Epithelial cell of esophagus (primary cell): ENCODE measurements at places on chromosomes 4 and X.

DNA sequence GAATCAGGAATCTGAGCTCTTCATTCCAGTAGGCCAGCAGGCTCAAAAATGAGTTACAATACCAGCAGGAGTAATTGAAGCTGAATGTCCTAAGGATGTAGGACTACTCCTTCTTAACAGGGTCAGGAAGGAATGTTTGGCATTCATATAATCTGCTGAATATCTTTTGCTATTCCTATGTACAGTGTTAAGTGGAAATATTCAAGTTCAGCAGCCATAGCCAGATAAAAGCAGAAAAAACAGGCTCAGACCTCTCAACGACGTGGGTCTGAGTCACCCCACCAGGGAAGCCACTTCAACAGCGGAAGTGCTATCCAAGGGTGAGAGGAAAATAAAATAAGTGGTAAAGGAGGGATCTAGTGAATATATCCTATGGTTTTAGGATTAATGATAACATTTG is 577.0 kb downstream of the SPOCK3 start:
- DNase-seq: peak; percentile 36

- DNase-seq: no peak
Measured at GRCh38 chrX:12972243-12972642, 2.7 kb upstream of the TMSB4X start.

DNA sequence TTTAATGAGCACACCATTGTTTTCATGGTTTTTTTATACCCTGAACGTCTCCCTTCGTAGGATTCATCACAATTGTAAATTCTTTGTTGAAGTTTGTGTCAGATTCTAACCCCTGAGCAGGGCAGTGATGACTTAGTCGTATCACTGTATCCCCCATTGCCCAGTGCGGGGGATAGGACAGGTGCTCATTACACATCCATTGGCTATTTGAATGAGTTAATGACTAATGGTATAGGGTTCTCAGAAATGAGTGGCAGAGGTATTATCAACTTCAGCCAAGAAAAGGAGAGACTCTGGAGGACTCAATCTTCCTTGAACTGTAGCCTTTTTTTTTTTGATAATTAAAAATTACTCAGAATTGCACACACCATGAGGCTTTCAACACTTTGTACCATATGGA is 64.6 kb downstream of the SYNPO2 start:
- DNase-seq: peak; percentile 12

- DNase-seq: no peak
Measured at GRCh38 chr4:47251348-47252135, 212.0 kb downstream of the COMMD8 start.

- DNase-seq: no peak
Measured at GRCh38 chrX:10310511-10310910, 153.7 kb downstream of the CLCN4 start.

DNA sequence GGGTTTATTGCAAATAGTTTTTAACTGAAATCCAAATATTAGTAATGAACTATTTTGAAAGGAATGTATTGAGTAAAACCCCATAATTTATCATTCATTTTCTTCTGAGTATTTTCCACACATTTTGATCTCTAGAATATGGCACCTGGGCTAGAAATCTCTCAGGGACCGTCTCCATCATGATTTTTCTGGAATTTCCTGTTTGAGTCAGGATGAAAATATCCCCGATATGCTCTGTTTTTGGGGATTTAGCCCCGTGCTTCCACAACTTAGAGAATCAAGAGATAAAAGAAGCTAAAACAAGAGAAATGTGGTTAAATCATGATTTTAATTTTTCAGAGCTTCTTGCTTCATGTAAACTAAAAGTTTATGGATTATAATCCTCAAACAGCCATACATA is 114.2 kb downstream of the SPCS3 start:
- no peak for DNase-seq

DNA sequence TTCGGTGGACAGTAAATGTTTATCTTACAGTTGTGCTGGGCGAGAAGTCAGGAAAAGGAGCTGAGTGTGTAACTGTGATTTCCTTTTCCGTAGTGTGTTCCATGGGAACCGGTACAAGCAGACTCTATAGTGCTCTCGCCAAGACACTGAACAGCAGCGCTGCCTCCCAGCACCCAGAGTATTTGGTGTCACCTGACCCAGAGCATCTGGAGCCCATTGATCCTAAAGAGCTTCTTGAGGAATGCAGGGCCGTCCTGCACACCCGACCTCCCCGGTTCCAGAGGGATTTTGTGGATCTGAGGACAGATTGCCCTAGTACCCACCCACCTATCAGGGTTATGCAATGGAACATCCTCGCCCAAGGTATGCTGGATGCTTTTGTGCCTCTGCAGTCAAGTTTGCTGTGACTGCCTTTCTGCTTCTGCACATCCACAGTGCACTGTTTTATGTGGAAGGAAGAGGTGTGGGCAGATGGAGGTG is 27.4 kb downstream of the NOCT start:
- no peak for DNase-seq

DNA sequence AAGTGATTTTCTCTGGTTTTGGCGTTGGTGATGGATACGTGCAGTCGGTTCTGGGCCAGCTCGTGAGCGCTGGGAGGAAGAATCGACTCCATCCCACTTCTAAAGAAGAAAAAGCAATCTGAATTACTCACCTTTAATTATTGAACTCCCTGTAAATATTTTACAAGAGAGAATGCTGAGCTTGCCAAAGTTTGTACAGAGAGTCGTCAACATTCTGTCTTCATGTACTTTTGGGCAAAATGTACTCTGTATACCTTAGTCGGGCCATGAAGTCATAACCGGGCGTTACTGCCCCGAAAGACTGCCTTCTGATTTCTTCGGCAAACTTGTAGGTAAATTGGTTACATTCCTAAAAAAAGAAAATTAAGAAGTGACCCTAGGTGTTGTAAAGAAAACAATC is 5.5 kb downstream of the PNPLA4 start:
- no peak for DNase-seq

GRCh38 chr4:84683064-84683850 is 100.3 kb downstream of the CDS1 start:
- peak; percentile 34 for DNase-seq

- no peak for DNase-seq
Measured at GRCh38 chr4:24922416-24922815, 9.6 kb upstream of the CCDC149 start.

DNA sequence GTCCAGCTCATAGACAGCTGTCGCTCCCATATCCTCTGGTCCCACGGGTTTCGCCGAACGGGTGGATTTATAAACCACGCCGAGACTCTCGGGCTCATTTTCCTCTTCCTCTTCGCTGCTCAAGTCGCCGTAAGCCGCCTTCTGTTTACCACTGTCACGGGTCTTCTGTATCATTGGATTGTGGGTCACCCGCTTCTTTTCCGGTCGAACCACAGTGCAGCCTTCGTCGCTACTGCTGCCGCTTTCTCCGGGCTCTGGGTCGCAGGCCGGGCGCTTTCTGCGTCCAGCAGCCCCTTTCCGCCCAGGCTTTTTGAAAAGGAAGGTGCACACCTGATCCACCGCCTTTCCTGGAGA is 311 bp downstream of the RNF113A start:
- DNase-seq: no peak

DNA sequence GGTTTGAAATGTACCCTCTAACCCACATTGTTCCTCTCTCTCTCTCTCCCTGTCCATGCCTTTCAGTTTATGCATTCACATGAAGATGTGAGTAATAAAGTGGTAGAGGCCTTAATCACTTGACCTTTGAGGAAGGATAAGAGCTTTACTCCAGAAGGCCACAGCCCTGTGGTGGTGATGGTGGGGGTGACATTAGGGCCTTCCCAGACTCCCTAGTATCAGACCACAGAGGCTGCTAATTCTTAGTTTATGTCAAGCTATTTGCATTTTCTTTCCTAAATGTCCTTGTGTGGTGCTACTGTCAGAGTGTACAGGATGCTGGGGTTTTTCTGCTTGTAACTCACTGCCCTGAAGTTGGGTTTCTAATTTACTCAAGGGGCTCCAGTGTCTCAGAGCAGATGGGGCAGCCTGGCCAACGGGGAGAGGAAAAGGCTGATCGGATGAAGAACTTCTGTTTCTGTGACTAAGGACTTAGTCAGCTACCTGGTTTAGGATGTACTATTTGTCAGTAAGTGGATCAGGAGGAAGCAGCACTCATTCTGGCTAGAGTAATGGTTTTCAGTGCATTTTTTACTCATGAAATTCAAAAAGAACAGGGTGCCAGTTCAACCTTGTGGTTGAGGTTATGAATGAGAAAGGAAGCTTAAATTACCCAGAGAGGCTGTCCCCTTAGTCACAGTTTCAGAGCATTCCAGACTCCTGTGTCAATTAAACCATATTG is 509.6 kb upstream of the DIPK2B start:
- DNase-seq: peak; percentile 83

- DNase-seq: no peak
Measured at GRCh38 chrX:66360894-66361293, 196.8 kb downstream of the HEPH start.

DNA sequence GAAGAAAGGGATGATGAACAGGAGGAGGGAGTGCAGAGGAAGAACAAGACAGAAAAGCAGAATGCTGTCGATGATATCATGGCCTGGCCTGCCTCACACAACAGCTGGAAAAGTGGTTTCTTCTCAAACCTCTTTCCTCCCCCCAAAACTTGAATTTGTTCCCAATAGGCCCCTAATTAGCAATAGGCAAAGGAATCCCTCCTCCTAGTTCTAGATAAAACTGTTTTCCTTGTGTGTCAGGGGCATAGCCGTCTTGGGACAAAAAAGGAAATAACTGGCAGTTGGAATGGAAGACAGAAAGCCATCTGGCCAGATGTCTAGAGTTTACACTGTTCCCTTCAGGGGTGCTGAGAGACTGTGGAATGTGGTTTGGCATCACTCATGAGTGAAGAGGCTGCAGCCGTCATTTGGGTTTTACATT is 177.8 kb upstream of the C1QTNF7 start:
- DNase-seq: no peak

GRCh38 chrX:106170318-106170717 is 2.2 kb downstream of the PWWP3B start:
- DNase-seq: peak; percentile 37

DNA sequence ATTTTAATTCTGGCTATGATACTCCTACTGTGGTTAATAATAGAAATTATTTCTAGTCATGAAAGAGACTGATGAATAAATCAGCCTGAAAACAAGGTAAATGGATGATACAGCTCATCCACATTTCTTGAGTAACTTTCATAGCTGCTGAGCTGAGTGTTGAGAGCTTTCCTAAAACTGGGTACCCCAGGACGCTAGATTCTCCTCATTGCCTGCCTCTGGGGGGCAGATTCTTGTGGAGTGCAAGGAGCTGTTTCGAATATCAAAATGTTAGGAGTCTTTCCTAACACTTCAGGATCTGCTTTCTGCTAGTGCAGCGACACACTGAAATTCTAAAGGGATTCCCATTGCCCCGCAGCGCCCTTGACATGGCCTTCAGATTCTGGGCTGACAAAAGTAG is 2.1 kb downstream of the MND1 start:
- no peak for DNase-seq

- no peak for DNase-seq
Measured at GRCh38 chr4:142164767-142165500, 528.6 kb downstream of the IL15 start.

GRCh38 chr4:70943114-70943513 is 40.9 kb downstream of the MOB1B start:
- DNase-seq: no peak

- DNase-seq: no peak
Measured at GRCh38 chr4:182827166-182827565, 90.0 kb downstream of the DCTD start.

DNA sequence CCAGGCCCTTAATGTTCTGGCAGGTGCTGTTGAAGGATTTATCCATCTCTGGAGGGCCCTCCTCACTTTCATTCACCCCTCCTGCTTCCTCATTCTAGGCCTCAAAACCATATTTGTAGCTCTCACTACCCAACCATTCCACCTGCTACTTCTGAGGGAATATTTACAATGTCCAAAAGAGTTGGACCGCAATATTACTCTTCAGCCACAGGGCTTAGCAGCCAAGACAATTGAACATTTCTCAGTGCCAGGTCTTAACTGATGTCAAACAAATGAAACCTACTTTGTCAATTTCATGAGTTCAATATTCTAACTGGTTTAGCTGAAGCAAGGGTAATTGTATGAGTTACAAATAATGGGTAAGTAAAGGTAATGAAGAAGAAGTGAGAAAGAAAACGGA is 113.2 kb downstream of the ENOX2 start:
- no peak for DNase-seq

GRCh38 chr4:74522251-74522991 is 77.5 kb downstream of the AREG start:
- DNase-seq: no peak

DNA sequence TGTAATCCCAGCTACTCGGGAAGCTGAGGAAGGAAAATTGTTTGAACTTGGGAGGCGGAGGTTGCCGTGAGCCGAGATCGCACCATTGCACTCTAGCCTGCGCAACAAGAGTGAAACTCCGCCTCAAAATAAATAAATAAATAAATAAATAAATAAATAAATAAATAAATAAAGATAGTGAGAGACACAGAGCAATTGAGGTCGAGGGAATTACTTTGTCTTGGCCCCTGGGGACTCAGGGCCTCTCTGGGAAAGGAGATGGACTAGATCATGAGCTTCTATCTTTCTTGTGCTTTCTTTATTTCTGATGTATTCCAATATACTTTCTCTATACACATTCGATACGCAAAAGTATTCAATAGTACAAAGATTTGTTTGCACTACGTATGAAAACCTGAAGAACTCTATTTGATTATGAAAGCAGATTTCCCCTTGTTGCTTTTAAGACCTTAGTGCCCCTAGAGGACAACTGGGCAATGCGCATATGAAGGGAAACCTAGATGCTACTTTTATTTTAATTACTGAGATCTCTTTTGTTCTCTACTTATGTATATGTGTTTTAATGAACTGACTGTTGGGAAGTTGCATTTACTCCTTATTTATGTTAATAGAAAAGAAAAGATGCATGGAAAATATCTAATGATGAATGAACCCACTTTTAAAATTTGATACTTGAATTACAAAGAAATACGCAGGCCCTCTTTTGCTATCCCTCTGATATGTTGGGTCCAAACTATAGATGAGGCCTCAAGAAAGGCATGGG is 12.8 kb upstream of the ELOVL6 start:
- DNase-seq: peak; percentile 63

GRCh38 chr4:138021139-138021830 is 220.9 kb downstream of the SLC7A11 start:
- DNase-seq: peak; percentile 31

GRCh38 chr4:139770361-139770760 is 104.7 kb downstream of the MGST2 start:
- DNase-seq: no peak

DNA sequence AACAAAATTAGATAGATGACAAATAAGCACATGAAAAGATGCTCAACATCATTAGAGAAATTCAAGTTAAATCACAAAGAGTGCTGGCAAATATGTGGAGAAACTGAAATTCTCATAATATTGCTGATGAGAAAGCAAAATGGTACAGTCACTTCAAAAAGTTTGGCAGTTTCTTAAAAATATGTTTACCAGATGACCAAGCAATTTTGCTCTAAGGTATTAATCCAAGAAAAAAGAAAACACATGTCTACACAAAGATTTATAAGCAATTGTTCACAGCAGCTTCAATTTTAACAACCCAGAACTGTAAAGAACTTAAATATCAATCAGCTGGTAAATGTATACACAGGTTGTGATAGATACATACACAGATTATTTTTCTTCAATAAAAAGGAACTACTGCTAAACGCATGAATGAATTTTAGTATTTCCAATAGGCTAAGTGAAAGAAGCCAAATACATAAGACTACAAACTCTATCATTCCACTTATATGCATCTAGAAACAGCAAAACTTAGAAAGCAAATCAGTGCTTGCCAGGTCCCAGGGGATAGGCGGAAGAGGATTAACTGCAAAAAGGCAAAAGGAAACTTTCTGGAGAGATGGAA is 11.7 kb downstream of the OTUD4 start:
- no peak for DNase-seq

- peak; percentile 36 for DNase-seq
Measured at GRCh38 chr4:54568184-54568583, 89.6 kb upstream of the KIT start.

- peak; percentile 26 for DNase-seq
Measured at GRCh38 chr4:11313157-11313943, 115.3 kb downstream of the HS3ST1 start.
